ENCODE measurements at places on chromosomes 12 and 14.

DNA sequence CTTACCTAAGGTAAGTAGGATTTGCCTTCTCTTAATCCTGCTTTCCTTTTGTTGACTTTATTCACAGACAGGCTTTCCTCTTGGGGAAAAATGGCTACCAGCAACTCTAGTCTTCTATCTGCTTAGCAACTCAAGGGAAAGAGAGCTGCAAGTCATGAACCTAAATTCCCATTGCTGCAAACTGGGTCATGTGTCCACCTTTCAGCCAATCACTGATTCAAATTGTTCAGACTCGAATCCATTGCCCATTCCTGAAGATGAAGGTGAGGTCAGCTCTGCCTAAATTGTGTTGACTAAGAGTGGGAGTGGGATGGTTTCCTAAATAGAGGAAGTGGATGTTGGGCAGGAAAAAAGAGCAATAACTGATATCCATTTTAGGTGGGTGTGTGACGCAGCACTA lies 7.7 kb downstream of the FBXW8 start:
- DNase-seq, result no peak

DNA sequence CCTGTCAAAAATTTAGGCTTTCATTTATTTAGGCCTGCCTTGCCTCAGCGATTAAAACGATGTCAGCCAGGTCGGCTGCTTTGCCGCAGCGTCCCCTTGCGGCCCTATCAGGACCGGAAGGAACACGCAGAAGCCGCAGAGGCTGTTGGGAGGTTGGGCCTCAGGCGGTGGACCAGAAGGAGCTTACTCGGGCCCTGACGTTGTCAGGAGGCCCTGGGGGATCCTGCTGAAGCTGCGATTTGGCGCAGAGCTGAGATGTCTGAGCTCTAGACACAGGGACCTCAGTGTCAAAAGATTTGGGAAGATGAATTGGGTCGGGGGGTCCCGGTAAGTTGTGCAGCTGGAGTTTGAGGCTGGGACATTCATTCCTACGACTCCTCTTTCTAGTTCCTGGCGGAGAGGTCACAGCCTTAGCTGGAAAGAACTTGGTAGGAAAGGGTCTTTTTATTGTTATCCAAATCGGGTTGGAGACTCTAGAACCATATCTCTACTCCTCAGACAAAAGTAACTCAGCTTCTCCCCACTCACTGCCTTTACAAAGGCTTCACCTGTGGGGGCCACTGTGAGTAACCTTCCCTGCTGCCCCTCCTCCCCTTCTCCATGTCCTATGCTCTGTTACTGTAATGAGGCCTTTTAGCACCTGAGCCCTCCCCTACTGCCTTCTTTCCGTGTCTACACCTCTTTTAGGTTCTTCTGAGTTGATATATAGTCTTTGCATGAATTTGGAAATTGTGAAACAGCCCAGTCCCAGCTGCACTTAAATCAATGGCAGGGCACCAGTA lies 6.6 kb upstream of the ABCD2 start:
- no peak for DNase-seq

DNA sequence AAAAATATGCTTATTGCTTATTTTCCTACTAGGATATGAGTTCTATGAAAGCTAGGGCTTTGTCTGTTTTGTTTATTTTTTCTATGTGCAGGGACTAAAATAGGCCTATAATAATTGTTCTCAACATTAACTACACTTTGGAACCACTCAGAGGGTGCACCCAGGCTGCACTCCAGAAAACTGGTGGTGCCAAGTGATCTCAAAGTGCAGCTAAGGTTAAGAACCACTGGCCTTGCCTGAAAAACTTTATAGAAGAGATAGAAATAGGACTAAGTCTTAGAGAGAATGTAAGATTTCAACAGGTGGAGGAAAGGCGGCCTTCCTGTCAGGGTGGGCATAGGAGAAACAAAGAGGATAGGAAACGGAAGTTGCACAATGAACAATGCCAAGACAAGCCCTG lies 37.7 kb upstream of the NR1H4 start:
- no peak for DNase-seq

DNA sequence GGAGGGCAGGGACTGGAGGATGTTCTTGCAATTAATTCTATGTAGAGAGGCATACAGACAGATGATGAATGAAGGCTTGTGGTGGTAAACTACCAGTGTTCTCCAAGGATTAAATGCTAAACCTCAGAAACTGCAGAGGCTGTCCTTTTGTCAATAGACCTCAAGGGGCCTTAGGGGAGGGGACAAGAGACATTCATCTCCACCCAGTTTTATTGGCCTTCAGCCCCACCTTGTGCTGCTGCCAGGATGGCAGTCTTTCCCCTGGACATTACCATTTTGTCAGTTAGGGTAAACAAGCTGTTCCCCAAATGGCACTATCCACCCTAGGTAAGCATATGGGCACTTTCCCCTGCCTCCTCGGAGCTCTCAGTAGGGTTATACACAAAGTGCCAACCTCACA lies 4.9 kb upstream of the SMAGP start:
- no peak for DNase-seq

- no peak for DNase-seq
Measured at GRCh38 chr12:103997286-103997900, 31.7 kb downstream of the TDG start.

GRCh38 chr12:118850244-118850825 lies 131.0 kb upstream of the SRRM4 start:
- DNase-seq, result peak; percentile 9

- DNase-seq, result no peak
Measured at GRCh38 chr12:40474630-40475029, 217.6 kb upstream of the CNTN1 start.

DNA sequence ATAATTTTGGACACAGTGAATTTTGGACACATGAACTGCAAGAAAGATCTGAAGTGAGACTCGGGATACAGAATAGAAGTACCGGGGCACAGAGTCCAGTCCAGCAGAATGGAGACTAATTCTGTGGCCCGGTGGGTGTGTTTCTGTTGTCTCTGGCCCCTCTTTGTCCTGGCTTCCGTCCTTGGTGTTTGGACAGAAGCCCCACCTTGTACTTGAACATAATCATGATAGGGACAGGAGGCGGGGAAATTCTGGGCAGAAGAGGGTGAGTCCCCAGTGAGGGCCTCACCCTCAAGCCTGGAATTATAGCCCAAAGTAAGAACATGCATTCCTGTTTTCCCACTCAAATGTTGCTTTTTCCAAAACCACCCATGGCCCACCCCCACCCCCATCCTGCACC lies 39.9 kb downstream of the TNFAIP2 start:
- DNase-seq, result no peak

- DNase-seq, result no peak
Measured at GRCh38 chr14:50099335-50099734, 17.0 kb downstream of the VCPKMT start.

GRCh38 chr14:25006961-25007795 lies 42.8 kb downstream of the STXBP6 start:
- no peak for DNase-seq

GRCh38 chr14:78848234-78848820 lies 678.2 kb downstream of the NRXN3 start:
- DNase-seq, result peak; percentile 0

- DNase-seq, result no peak
Measured at GRCh38 chr12:58459191-58459590, 461.1 kb downstream of the LRIG3 start.

- no peak for DNase-seq
Measured at GRCh38 chr12:109760930-109761921, 47.6 kb downstream of the FAM222A start.

DNA sequence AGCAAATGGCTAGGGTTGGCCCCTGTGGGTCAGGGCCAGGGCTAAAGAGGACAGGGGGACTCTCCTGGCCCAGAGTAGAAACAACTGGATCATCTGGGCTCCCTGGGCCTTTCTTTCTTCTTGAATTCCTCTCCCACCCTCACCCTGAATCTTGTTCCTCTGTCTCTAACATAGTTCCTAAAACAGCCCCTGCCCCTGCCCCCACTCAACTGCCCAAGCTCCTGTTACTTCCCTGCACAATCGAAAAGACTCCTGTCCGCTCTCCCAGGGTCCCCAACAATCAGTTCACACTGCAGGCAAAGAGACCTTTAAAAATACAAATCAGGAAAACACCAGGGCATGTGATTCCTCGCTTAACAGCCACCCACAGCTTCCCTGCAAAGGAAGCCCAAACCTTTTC lies 18.0 kb upstream of the ANKRD33 start:
- no peak for DNase-seq

DNA sequence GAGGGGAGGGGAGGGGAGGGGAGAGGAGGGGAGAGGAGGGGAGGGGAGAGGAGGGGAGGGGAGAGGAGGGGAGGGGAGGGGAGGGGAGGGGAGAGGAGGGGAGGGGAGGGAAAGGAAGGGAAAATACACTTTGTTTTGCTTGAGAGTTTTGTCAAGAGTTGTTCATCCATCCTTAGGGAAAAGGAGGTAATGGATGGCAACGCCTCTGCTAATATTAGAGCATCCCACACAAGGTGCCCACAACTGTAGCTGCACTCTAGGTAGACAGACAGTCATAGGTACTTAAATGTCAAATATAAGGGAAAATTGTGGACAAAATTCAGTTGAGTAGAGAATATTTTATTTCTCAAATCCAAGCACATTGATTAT lies 2.5 kb upstream of the SSH1 start:
- no peak for DNase-seq

DNA sequence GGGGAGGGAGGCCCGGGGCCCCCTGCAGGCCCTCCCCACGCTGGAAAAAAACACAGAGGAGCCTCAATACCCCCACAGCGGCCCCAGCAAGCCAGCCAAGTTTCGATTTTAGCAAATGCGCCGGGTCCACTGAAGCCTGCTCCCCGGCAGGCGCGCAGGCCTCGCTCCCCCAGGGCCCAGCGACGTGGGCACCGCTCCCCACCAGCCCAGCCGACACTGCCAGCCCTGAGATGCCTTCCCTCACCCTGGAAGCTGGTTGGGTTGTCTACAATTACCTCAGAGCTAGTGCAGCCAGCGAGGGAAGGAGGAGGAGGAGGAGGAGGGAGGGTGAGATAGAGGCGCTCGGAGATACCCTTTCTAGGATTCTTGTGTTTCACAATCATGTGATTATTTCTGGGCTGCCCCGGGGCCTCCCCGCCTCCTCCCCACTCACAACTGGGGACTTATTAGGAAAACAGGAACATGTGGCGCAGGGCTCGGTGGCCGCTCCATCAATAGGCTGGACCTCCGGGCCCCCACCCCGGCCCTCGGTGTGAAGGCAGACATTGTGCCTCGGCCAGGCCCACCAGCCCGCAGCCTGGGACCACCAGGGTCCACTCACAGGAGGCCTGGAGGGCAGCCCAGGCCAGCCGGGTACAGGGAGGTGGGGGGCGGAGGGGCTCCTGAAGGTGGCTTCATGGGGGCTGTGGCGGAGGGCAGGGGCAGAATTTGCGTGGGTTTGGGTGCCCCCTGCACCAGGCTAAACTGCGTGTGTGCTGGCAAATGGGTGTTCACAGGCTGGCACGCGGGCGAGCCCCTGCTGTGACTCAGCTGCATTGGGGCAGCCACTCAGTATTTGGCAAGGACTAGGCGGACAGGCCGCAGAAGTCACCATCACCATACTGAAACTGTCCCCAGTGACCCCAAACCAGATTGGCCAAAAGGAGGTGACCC lies 109.9 kb downstream of the NCOR2 start:
- peak; percentile 32 for DNase-seq

DNA sequence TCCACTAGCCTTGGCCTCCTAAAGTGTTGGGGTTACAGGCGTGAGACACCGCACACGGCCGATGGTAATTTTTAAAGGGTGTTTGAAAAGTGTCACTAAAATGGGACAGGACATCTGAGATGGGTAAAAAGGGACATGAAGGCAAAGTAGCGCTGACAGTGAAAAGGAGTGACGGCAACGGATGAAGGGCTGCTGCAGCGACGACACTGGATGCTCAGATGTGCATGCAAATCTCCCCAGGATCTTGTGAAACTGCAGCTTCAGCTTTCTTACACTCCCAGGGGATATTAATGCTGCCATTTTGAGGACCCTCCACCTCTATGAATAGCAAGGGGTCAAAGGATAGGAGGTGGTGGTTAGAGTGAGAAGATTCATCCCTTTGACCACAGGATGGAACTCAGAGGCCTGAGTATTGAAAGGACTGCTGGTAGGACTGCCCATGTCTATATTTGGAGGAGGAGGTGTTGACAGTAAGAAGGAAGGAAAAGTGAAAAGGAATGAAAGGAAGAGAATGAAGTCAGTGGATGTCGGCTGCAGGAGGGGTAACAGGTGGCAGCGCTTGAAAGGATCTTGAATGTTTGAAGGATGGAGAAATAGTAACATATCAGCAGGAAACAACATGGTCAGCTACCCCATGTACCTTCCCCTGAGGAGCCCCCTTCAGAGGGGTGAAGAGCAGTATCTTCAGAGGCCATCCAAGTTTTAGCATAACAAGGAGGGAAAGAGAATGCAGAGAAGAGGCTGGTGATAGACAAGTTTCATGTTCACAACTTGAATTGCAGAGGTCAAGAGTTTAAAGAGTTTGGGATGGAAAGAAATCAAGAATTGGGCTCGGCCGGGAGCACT lies 37.1 kb downstream of the CLIP1 start:
- no peak for DNase-seq

GRCh38 chr14:53278602-53279506 lies 125.7 kb upstream of the DDHD1 start:
- DNase-seq, result no peak

- no peak for DNase-seq
Measured at GRCh38 chr12:90253674-90254181, 545.1 kb upstream of the ATP2B1 start.

- DNase-seq, result no peak
Measured at GRCh38 chr14:55799508-55800095, 219.6 kb downstream of the KTN1 start.

- no peak for DNase-seq
Measured at GRCh38 chr14:86179980-86180379, 650.0 kb downstream of the FLRT2 start.
